ENCODE measurements at places on chromosomes 5 and 9.
A peak's percentile ranks its signal among the peaks of the same experiment; 100 is the strongest.

DNA sequence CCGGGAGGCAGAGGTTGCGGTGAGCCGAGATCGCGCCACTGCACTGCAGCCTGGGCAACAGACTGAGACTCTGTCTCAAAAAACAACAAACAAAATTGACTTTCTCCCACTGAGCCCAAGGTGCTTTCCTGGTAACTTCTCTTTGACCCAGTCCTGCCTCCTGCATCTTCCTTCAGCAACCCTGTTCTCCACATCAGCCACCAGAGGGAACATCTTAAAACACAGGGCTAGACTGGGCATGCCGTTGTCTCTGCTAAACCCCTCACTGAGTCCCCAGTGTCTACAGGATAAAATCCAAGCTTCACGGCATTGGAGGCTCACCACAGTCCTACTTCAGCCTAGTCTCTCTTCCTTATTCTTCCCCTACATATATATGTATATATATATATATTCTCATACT lies 39.8 kb upstream of the KCNMB1 start:
- DNase-seq = peak; percentile 5

DNA sequence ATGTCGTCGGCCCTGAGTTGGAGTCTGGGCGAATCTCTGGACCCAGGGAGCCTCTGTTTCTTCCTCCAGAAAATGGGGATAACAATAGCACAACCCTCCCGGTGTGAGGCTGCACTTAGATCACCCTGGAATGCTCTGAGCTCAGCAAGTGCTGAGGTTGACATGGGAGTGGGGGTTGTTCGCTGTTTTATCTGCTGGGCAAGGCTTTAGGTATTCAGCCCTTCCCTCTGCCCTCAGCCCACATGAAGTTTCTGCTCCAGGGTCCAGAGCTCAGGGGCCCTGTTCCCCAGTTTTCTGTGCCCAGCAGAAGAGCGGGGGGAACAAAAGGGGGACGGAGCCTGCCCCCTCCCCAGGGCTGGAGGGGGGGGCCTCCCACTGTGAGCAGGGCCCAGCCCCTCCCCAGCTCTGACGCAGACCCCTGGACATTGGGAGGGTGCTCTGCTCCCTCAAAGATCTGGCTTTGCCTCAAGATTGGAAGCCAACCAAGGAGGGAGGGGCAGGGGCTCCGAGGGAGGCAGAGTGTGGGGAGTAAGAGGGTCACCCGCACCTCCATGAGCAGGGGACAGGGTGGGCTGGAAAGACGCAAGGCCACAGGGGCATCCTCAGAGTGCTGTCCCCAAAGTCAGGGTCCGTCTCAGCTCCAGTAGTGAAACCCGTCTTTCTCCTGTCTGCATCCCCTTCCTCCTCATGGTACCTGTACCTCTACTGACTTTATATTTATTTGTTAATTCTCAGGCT lies 215.6 kb downstream of the C9orf50 start:
- DNase-seq = no peak

GRCh38 chr5:107457138-107457537 lies 213.6 kb downstream of the EFNA5 start:
- no peak for DNase-seq

DNA sequence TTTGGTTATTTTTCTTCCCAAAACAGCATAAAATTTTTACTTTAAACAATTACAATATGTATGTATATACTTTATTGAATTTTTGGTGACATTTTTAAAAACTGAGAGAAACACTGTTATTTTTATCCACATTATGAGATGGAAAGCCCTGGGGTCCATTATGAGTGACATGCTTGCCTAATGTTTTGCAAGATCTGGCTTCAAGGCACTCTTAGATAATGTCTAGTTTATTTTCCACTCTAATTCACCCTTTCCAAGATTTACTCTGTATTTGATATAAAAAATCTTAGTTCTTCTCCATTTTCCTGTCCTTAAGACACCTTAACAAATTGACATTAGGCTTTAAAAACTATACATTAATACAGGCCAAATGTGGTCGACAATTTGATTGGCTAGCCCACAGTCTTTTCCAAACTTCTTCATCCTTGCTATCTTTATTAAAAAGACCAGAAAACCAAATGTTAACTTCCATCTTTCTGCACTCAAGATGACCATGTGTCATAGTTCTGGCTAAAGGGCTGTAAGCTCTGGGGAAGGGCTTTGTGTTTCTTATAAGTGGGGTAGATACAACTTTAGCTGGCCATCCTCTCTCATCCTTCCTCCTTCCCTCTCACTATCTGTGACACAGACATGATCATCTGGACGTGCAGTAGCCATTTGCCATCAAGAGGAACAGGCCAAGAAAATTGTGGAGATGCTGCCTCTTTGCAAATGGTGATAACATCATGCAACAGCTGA lies 561.1 kb downstream of the PDE4D start:
- no peak for DNase-seq

- DNase-seq = no peak
Observed at GRCh38 chr9:130023994-130024596, 18.9 kb downstream of the FNBP1 start.

DNA sequence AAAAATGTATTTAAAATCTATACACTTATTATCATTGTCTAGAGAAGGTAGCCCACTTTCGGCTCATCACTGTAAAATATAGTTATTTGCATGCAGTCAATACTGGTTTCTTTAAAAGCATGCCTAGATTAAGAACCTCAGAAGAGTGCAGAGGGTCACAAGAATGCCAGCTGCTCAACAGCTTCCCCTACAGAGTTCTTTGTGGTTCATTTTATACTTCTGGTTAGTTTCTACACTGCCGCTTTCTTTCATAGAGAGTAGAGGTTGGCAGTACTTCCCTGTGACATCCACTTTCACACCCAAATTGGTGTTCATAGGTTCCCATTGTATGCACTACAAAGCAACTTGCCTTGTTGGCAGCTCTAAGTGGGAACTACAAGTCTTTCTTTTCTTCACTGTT lies 137.3 kb downstream of the KIAA0825 start:
- DNase-seq = no peak

DNA sequence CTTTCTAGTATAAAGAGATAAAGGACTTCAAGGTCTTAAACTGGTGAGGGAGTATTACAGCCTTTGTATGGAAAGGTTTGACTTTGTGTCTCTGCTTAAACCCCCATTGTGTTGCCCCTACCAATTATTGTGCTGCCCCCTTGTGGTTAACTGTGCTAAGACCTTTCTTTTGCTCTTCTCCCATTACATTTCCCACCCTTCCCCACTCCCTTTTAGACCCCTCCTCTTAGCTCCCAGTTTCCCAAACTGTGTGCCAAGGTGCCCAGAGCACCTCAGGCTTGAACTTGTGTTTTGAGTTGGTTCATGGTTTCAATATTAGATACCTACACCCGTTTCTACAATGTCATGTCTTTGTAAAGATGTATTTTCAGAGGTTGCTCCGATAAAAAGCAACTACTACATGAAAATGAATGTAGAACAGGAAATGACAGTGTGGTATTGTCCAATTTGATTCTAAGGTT lies 2.9 kb downstream of the JAK2 start:
- DNase-seq = peak; percentile 78

GRCh38 chr5:75405296-75405695 lies 68.3 kb downstream of the HMGCR start:
- DNase-seq = no peak

DNA sequence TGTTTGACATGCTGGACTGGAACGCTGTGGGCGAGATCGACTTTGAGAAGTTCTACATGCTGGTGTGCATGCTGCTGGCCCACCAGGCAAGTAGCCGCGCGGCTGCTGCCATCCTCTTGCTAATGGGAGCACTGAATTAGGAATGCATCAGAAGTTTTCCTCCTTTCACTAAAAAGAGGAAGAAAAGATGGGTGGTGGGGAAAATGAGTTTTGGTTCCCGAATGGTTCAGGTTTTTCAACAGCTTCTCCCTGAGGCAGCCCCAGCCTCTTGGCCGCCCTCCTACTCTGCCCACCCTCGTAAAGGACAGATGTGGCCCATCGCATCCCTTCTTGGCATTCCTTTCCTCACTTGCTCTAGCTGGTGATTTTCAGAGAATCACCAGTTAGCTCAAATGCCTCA lies 5.5 kb downstream of the EFCAB9 start:
- no peak for DNase-seq

DNA sequence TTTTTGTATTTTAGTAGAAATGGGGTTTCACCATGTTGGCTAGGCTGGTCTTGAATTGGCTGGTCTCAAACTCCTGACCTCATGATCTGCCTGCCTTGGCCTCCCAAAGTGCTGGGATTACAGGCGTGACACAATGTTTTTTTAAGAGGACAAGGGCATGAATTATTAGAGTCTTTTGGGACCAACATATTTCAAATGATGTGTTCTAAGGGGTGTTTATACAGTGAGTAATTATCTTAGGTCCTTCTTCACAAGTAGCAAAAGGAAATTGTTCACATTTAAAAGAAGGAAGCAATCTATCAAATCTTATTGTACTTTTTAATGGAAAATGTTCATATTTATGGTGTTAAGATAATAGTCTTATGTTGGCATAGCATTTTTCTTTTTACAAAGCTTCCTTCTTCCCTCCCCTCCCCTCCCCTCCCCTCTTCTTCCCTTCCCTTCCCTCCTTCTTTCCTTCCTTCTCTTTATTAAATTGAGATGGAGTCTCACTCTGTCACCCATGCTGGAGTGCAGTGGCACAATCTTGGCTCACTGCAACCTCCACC lies 6.7 kb downstream of the GNG10 start:
- no peak for DNase-seq

- DNase-seq = no peak
Observed at GRCh38 chr5:101991486-101991885, 304.6 kb downstream of the SLCO4C1 start.

- peak; percentile 35 for DNase-seq
Observed at GRCh38 chr5:157400741-157401495, 59.1 kb upstream of the NIPAL4 start.

DNA sequence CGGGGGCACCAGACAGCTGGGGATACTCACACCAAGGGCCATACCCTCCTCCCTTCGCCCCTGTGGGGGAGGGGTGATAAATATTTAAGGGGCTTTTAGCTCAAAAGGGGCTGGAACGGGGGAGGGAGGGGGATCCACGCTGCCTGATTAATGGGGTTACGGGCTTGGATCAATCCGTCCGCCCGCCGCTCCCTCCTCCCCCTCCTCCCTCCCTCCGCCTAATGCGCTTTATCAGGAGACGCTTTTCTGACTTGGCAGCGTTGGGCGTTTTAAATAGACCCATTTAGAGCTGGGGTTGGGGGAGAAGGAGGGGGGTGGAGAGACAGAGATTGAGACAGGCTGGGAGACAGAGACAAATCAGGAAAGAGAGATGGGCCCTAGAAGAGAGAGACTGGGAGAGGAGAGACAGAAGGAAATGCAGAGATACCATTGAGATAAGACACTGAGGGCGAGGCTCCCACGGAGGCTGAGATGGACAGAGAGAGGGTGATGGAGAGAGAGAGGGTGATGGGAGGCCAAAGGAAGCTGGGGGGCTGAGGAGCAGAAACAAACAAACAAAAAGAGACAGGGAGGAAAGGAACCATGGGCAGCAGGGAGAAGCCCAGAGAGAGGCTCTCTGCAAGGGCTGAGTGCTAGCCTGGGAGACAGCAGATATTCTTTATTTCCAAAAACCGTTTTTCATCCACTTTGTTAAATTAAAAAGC lies 10.3 kb downstream of the CNTFR start:
- DNase-seq = no peak

- DNase-seq = no peak
Observed at GRCh38 chr5:98464737-98465330, 308.6 kb upstream of the RGMB start.

DNA sequence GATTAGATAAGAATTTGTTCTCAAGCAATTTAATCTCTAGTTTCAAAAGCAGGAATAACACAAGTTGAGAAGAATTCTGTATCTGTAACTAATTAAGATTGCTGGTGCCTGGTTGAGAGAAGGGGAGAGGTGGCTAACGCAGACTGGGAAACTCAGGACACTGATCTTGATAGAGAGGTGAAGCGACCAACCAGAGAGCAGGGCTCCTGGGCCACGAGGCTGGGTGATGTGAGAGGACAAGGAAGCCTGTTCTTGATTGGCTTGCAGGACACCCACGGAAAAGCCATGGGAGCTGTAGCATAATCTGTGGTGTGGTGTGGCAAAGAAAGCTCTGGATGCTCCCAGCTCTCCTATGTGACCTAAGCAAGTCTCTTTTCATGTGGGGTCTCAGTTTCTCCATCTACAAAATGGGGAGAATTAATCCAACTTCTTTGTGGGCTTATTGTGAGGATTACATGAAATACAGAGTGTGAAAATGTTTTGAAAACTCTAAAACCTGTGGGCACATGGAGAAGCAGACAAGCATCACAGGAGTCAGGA lies 594.1 kb upstream of the BRINP1 start:
- DNase-seq = peak; percentile 65

DNA sequence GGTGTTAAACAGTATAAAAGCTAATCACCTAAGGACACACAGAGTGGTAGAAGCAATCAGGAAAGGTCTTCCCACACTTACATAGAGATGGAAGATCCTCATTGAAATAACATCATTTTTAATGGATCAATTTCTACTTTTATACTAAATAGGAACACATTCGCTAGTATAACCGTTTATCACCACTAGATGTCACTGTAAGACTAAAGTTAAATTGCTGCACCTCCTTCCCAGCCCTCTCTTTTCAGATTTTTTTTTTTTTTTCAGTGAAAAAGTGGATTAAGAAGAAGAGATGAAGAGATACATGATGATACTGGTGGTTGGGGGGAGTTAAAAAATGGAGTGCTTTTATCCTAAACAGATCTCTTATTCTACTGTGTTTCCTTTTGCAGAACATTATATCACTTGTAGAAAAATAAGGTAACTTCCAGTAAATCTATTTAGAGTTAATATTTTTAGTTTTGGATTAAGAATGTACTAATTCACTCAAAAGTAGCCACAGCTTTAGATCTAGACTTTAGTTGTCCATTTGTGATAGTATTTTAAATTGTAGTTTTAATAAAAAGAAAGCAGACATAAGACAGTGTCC lies 116.9 kb upstream of the ARRDC3 start:
- DNase-seq = peak; percentile 63

GRCh38 chr9:31492229-31492628 lies 892.2 kb upstream of the ACO1 start:
- no peak for DNase-seq

GRCh38 chr9:82495884-82496777 lies 507.6 kb downstream of the SPATA31D1 start:
- DNase-seq = no peak

- no peak for DNase-seq
Observed at GRCh38 chr9:136059321-136059791, 35.7 kb downstream of the NACC2 start.

DNA sequence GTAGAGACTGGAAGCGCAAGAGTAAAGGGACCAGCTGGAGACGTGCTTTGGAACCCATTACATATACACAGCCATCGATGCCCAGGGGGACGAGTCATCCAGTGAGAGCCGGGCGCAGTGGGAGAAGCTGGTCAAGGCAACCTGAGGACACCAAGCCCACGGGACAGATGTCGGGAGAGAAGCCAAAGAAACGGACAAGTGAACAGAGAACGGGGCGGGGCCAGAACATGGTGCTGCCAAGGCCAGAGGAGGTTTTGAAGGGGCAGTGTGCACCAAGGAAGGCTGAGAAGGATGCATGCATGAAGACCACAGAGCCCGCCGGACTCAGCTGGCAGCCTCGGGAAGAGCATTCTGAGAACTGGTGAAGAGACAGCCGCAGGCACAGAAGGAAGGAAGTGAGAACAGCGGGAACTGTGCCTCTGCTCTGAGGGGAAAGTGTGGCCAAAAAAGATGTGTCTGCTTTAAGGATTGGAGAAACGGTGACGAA lies 20.3 kb downstream of the CAMSAP1 start:
- peak; percentile 40 for DNase-seq
